ENCODE measurements at places on chromosomes 13 and 19. TPM values are rescaled to one million over a fixed set of nuclear protein-coding genes. Genes with fewer than 3 reads are reported as not detected.

The POU2F2 gene
- total RNA-seq = 0.68 TPM

The ZNF792 gene
- total RNA-seq = 2.7 TPM

The ZFP28 gene
- 5.2 TPM for total RNA-seq

The CEACAM8 gene
- total RNA-seq = 0.76 TPM

The OR10H1 gene
- not detected for total RNA-seq

The TEKTIP1 gene
- total RNA-seq = 1.1 TPM

The FOSB gene
- total RNA-seq = 1.2 TPM

GRCh38 chr13:101382701-101383100 is 33.6 kb downstream of the NALCN start:
- DNase-seq = no peak

DNA sequence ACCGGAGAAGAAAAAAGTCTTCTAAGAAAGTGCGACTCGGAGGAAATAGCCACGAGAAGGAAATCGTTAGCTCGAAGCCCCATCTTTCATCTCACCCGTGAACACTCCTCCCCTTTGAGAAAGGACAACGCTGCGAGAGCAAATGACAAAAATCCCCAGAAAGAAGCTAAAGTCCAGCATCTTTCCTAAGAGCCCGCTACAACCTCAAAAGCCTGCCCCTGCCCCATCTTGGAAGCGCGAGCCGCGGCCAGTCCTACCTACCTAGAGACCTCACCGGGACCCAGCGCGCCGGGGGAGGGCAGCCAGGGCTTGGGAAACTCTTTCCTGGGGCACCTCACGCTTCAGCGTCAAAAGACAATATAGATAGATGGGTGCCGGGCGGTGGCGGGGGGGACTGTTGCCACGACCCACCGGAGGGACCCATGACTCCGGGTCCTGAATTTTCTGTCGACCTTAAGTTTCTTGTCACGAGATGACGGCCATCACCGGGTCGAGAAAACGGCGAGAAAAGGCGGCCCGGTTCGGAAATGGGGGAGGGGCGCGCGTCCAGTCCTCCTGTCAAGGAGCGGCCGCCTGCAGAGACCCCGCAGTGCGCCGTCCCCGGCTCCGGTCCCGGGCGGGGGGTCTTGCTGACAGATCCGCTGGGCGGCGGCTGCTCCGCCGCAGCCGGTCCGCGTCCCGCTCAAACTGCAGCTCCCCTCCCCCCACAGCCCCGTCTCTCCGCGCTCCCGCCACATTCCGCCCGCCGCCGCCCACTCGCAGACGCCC is 65.9 kb downstream of the KCNRG start:
- DNase-seq = peak; percentile 41
